ENCODE measurements at places on chromosomes 2 and 18.

DNA sequence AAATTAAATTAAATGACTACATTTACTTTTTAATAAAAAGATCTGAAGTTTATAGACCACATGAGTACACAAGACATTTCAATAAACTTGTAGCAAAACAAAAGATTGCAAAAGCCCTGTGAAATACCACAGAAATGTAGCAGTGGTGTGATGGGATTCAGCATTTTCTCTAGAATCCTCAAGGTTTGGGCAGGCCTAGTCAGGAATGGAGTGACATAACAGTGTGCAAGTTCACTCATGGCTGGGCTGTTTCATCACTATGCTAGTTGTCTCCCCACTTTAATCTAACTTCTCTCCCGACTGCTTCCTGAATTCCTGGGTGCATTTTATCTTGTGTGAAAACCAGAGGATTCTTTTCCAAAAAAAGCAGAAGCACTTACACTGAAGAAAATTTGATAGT lies 1089.9 kb upstream of the DDX18 start:
- DNase-seq, result no peak

- DNase-seq, result no peak
These were observed at the start of gene CACNB4 for GRCh38 chr2:152098496-152099366. TSS of gene CACNB4 (minus strand) at chr2:152099044.

DNA sequence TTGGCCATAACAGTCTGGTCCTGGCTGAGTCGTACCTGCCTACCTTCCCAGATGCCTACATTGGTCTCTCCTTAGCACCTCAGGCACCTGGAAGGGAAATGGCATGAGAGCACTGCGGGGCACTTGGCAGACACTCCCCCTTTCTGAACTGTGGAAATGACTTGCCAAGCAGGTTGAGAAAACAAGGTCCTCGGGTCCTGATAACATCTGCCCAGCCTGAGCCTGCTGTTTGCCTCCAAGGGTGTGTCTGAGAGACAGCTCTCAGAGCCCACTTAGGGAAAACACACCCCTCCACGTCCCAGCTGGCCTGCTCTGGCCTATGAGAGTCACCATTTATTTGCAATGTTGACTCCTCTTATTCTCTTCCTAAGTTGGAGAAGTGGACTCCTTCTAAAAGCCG lies 10.5 kb downstream of the FAM110C start:
- no peak for DNase-seq

GRCh38 chr18:3246635-3247239 lies 864 bp upstream of the MYL12A start:
- no peak for DNase-seq

DNA sequence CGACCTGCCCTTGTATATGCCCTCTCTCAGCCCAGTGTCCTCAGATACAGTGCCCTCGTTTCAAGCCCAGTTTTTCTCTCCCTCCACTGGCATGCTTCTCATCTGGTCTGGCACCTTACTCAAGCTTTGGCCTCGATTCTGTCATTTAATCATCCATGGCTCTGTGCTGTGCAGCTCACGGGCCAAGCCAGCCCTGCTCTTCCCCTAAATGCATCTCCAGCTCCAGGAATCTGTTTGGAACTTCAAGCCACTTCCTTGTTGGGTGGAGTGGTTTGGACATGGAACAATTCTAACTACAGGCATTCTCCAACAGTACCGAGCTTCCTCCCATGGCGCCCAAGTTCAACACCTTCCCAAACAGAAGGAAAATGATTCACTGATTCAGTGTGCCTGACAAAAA lies 76.7 kb upstream of the ZNF397 start:
- DNase-seq, result no peak

Data from fibroblast of skin of back (primary cell).